ENCODE measurements at places on chromosomes 13 and 19.
A peak's percentile ranks its signal among the peaks of the same experiment; 100 is the strongest.

GRCh38 chr13:57925250-57925649 is 293.7 kb downstream of the PCDH17 start:
- DNase-seq = no peak

DNA sequence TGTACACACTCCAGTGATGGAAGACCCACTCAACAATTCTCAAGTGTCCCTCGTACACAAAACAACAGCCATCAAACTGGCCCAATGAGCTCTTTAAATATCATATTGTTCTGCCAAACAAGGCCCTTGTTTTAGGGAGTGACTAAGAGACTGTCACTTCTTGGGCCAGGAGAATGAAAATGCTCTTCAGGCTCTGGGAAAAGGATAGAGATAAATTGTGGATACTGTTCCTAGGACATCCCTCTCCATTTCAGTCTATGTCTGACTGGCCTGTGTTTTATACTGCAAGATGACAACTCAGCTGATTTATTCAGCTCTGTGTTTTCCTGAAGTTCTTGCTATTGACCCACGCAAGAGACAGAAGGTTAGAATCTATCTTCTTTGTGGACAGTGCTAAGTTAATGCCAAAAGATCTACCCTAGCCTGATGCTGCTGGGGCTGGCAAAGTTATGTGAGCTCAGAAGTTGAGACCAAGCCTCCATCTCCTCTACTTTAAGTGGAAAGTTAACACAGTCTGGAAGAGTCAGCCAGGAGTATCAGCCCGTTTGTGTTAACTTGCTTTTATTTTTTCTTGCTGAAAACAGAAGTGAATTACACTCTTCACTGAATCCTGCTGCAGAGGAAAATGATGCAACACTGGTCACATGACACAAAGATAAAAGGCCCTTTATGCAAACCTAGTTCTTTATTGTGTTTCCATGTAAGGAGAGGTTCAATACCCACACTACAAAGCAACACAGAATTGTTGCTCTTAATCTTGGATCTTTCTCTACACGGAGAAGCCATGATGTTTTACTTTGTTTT is 14.6 kb downstream of the FRY start:
- peak; percentile 28 for DNase-seq

- no peak for DNase-seq
These were observed 2.9 kb downstream of the NUMBL start for GRCh38 chr19:40687525-40688016.

- no peak for DNase-seq
These were observed 23.5 kb downstream of the LGALS16 start for GRCh38 chr19:39679056-39679790.

DNA sequence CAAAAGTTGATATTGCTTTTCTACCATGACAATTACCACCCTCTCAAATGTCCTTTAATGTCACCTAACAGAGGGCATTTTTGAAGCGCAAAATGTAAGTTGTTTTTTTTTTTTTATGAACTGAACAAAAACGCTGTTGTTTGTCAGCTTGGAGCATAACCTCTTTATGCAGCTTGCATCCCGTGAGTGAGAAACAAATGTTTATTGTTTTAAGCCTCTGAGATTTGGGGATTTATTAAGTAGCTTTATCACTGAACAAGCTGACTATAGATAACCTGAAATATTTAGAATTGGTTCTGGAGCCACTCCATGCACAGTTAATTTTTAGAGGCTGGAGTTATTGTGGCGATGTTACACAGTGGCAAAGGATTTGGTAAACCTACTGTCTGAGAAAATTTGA is 80.1 kb upstream of the ATXN8OS start:
- no peak for DNase-seq

DNA sequence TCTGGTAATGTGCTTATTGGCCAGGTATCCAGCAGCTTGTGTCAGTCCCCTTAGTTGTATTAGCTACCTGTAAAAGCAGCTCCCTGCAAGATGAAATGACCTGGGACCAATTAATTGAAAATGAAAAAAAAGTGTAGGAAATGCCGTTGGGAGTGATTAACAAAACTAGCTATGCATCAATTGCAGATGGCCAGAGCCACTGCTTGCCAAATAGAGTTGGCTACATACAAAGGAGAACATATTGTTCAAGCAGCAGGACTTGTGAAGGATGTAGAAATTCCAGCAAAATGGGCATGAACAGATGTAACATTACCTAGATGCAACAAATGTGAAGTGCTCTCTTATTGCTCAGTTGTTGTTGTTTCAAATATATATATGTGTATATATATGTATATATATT is 300.5 kb downstream of the PCDH17 start:
- DNase-seq = no peak

DNA sequence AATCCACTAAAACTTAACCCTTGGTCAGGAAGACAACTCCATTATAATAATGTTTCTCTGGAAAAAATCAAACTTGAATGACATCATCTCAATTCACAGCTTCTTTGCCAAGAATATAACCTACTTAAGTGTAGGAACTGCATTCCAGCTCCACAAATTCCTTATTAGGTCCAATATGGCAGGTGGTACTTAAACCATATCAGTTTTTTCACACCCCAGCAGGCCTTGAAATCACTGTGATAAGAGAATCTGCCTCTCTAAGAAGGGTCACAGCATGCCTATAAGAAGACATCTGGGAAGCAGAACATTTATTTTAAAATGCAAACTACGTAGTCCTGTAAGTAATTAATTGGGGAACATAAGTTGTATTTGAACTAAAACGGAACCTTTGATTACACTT is 687.8 kb downstream of the DIAPH3 start:
- DNase-seq = no peak

- peak; percentile 74 for DNase-seq
These were observed 3.1 kb upstream of the BCL3 start for GRCh38 chr19:44745341-44745831.

DNA sequence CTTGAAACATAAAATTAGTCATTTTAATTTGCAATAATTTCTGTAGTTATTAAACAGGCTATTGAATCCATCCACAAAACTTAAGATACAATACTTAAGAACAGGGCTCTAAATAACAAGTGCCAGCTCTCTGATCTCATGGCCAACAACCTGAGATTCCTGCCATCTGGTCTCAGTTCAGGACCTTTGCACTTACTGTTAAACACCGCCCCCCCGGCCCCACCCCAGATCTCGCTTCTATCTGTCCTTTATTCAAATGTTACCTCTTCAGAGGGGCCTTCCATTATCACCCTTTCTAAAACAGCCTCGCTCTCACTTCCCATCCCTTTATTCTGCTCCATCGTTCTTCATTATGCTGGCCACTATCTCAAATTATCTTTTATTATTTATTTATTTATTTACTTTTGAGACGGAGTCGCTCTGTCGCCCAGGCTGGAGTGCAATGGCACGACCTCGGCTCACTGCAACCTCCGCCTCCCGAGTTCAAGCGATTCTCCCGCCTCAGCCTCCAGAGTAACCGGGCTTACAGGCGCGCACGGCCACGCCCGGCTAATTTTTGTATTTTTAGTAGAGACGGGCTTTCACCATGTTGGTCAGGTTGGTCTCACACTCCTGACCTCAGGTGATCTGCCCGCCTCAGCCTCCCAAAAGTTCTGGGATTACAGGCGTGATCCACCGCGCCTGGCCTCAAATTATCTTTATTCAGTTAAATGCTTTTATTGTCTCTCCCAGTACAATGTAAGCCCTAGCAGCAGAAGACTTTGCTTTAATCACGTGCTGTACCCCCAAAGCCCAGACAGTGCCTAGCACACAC is 838 bp upstream of the SNRNP70 start:
- DNase-seq = no peak

DNA sequence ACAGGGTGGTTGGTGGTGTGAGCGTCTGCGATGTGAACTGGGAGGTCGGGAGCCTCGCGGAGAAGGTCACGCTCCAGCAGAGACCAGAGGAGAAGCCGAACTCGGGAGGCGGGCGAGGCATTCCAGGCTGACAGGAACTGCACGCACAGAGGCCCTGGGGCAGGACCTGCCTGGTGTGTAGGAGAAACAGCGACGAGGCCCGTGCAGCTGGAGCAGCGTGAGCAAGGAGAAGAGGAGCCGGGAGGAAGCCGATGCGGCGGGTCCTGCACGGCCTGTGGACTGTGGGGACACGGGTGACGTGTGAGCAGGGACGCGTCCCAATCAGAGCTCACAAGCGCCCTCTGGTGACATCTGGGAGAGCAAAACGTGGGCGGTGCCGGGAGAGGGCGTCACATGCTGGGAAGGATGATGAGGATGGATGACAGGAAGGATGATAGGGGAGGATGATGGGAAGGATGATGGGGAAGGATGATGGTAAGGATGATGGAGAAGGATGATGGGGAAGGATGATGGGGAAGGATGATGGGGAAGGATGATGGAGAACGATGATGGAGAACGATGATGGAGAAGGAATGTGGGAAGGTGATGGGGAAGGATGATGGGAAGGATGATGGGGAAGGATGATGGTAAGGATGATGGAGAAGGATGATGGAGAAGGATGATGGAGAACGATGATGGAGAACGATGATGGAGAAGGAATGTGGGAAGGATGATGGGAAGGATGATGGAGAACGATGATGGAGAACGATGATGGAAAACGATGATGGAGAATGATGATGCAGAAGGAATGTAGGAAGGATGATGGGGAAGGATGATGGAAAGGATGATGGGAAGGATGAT is 16.1 kb upstream of the MADCAM1 start:
- DNase-seq = peak; percentile 85

DNA sequence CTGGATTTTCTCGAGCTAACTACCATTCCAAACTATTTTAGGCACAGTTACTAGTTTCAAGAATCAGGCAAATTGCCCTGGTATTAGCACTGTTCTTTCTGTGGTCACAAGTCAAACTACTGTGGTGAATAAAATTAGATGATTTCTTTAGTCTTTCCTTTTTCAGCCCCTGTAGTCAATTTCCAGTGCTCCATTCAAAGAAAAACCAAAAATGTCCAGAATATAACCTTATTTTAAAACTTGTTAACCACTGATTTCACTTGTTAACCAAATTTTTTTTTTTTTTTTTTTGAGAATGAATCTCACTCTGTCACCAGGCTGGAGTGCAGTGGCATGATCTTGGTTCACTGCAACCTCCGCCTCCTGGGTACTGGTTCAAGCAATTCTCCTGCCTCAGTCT is 50.6 kb upstream of the USPL1 start:
- no peak for DNase-seq

GRCh38 chr13:42028113-42028799 is 20.2 kb upstream of the DGKH start:
- DNase-seq = no peak

DNA sequence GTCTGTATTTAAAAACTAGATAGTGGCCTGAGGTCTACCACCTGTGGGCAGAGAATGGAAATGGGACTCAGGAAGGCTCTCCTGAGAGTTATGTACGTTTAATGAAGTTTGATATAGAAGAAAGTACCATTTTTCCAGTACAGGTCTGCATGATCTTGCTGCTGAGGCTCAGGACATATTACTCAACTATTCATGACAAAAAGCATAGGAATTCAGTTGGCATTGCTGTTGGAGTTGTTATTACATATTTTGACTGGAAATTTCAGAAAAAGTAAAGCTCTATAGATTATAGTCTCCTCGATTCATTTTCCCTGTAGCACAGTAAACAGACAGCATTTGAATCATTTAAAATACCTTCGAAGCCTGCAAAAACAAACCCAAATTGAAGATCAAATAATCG is 469.8 kb downstream of the DCT start:
- DNase-seq = no peak

- peak; percentile 45 for DNase-seq
These were observed 121.1 kb upstream of the MYO16 start for GRCh38 chr13:108508263-108508662.

GRCh38 chr13:33865945-33866344 is 48.0 kb downstream of the RFC3 start:
- no peak for DNase-seq

- DNase-seq = no peak
These were observed 62.4 kb downstream of the SPACA7 start for GRCh38 chr13:112438515-112438914.

DNA sequence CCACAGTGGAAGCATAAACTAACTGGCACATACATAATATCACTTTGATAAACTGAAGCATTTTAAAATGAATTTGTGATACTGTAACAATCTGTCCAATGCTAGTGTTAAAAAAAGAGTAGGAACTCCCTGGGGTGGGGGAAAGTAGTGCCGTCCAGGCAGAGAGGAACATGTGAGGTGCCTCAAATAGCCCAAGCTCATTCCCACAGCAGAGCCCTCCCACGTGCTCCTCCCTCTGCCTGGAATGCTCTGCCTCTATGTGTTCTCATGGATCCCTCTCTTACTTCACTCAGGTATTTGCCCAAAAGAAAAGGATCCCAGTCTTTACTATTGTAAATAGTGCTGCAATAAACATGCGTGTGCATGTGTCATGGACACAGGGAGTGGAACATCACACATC is 188.1 kb downstream of the NHLRC3 start:
- no peak for DNase-seq

- no peak for DNase-seq
These were observed 227.8 kb upstream of the MAB21L1 start for GRCh38 chr13:35704331-35704730.

DNA sequence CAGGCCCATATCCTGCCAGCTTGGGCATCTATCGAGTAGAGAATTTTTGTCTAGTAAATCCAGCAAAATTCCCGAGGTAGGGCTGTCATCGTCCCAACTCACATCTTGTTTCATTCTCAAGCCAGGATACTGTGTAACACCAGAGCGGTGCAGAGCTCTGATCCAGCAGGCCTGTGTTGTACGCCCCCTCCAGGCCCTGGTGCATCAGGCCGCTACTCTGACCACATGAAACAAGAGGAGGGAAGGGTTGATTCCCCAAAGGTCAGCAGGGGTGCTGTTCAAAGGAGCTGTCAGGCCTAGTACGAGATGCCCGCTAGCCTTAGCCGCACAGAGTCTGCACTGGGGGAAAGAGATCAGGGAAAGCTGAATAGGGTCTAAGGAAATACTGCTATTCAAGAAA is 276.0 kb downstream of the SLC7A1 start:
- no peak for DNase-seq

- DNase-seq = no peak
These were observed 3.8 kb downstream of the UBL3 start for GRCh38 chr13:29846475-29847256.

- DNase-seq = no peak
These were observed 42.5 kb downstream of the NFIX start for GRCh38 chr19:13037731-13038130.

- DNase-seq = no peak
These were observed 31.4 kb downstream of the ELF1 start for GRCh38 chr13:40987606-40988280.

DNA sequence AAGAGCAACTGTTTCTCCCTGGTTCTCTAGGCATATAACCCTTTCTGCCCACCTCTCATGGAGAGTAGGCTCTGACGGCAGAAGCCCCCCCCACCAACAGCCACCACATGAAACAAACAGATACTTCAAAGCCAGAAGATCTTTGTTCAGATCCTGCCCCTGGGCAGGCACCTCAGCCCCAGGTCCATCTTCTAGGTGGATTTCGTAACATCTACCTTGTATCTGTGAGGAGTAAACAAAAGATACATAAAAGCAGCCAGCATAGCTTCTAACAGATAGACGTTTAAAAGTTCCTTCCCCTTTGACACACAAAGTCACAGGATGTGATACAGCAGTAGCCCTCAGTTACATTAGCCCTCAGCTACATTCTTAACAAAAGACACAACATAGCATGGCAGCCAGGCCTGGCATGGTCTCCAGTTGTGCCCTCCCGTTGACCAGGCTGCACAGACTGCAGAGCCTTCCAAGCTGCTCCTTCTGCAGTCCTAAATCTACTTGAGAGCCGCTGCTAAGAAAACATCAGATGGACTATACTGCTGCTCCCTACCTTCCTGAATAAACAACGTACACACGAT is 35.4 kb downstream of the BRD4 start:
- no peak for DNase-seq

All from A673 (cell line).